Peyer's patch (tissue), 4 donors: ENCODE measurements at places on chromosomes 2 and 18.

- DNase-seq = no peak
Observed at GRCh38 chr2:54049365-54049764, 66.0 kb upstream of the ACYP2 start.

DNA sequence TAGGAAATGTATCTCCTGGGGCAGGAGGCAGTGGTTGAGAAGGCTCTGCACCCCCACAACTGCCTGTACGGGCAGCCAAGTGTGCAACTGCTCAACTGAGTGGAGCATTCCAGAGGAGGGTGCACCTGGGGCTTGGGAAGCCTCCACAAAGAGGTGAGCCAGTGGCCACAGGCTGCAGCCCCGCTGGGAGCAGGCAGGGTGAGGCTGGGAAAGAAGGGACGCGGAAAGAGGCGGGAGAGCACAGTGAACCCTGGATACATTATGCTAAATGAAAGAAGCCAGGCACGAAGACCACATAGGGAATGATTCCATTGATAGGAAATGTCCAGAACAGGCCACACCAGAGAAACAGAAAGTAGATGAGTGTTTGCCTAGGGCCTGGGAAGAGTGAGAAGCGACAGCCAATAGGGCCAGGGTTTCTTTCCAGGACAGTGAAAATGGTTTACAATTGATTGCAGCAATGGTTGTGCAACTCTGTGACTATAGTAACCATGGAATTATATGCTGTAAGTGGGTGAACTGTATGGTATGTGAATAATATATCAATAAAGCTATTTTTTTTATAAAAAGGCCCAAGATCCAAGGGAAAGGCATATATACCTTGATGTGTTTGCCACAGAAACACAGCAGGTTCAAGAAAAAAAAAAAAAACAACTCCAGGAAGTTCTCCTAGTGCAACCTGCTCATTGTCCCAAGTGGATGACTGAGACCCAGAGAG, 82.4 kb downstream of the DDX1 start:
- no peak for DNase-seq

DNA sequence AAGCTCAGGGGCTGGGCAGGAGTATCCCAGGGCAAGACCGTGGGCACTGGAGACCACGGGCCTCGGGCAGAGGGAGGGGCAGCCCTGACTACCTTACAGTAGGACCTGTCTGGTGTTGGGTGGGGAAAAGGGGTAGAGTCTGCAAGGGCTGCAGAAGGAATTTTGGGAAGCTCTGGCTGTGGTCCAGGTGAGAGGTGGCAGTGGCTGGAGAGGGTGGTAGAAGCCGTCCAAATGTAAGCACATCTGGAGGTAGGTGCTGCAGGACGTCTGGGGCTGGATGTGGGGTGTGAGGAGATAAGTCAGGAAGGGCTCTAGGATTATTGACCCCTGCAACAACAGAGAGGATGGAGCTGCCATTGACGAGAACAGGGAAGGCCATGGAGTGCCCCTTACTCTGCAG, 486.7 kb downstream of the EIPR1 start:
- no peak for DNase-seq

- DNase-seq = no peak
Observed at GRCh38 chr2:80132281-80132680, 172.3 kb downstream of the LRRTM1 start.

- peak; percentile 55 for DNase-seq
Observed at GRCh38 chr2:172293952-172294351, 133.4 kb upstream of the ITGA6 start.

DNA sequence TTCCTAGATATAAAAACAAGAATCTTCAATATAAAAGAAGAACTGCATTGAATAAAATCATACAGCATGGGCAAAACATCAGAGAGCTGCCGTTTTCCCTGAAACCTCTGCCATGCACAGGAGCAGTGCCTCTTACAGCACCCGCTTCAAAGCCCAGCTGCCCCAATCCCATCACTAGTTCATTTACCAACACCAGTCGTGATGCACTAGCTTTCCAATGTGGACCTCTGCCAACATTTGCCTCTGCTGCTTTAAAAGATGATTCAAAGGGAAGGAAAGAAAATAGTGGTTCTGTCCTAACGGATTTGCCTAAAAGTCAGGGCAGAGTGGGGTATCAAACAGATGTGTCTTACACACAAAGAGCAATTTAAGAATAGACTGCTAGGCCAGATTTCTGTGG, 43.4 kb upstream of the AP1S3 start:
- peak; percentile 25 for DNase-seq

- no peak for DNase-seq
Observed at GRCh38 chr18:46237891-46238290, 133.7 kb downstream of the HAUS1 start.

DNA sequence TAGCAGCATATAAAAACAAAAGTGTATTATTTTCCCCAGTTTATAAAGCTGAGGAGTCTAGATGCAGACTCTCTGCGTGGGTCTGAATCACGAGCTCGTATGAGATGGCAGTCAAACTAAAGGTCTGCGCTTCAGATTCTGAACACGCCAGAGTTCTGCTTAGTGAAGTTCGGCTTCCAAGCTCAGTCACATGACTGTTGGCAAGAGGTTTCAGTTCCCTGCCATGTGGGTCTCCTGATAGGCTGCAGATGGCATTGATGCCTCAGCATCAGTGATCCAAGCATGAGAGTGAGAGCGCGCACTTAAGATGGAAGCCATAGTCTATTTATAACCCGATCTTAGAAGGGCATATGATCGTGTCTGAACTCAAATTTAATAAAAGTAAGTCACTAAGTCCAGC, 242.8 kb upstream of the DOK6 start:
- DNase-seq = no peak

- no peak for DNase-seq
Observed at GRCh38 chr2:1510176-1510575, 96.9 kb downstream of the TPO start.

GRCh38 chr2:70084973-70085710, 2.1 kb upstream of the PCBP1 start:
- peak; percentile 91 for DNase-seq

DNA sequence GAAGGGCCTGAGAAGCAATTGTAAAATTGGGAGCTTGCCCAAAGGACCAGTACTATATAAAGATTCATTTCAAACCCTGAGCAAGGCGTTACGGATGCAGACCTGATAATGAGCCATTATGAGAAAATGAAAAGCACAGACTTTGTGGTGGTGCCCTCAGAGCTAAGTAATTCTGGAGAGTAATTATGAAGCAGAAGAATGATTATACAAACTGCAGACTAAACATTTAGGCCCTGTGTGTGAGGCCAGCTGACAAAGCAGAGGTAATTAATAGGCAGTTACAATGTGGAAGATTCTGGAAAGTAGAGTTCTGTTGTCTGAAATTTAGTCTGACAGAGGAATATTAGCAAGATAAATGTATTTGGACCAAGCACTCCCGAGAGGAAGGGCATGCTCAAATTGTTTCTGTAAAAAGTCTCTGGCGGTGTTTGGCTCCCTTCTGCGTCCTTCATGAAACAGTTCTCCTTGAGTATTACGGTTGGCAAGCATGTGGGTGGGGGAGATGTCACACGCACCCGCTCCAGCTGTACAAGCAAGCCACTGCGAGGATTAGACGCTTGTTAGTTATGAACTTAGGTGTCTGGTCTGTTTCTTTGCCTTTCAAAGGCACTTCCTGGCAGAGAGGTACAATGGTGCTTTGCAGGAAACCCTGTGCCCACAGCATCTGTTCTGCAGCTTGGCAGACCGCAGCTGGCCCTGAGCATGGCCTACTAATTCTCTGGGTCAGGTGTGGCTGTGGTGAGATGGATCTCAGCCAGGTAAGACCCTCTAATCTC, 45.5 kb downstream of the CDC42EP3 start:
- peak; percentile 78 for DNase-seq

DNA sequence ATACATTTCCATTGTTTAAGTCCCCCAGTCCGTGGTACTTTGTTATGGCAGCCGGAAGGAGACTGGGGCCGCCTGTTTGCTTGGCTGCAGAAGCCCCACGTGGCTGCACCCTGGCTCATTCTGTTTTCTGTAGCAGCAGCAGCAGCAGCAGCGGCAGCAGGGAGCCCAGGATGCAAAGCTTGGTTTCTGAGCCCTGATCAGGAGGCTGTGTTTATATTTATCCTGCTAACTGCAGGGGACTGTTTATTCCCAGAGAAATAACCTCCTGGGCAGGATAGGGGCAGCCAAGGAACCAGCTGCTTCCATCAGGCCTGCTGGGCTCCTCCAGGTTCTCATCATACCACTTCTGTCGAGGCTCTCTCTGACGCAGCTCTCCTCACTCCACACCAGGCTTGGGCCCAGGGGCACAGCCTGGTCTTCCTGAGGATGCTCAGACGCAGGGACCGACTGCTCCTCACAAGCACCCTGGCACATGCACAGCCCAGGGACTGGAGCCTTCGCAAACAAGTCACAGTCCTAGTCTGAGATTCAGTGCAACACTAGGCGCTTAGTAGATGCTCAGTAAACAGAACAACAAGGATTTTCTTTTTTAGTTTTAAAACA, 139.0 kb downstream of the MSH2 start:
- no peak for DNase-seq

- no peak for DNase-seq
Observed at GRCh38 chr2:170212625-170213280, 34.8 kb downstream of the MYO3B start.

DNA sequence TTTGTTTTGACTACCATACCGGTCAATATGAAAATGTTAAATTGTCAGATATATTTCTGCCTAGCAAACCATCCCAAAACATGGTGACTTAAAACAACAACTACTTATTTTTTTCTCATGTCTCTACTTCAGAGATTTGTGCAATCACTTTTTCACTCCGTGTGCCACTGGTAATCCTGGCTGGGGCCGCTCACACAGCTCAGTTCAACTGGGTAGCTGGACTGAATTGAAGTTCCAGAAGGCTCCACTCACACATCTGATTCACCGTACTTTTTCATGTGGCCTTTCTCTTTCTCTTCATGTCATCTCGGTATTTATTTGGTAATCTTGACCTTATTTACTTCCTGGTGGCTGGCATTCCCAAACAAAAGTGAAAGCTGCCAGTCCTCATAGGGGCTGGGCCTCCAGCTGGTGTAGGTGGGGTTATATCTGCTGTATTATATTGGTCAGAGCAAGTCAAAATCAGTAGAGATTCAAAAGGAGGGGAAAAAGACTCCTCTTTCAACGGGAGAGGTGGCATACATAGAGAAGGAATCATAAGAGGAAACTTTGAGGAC, 513.9 kb upstream of the NXPH2 start:
- DNase-seq = no peak

- no peak for DNase-seq
Observed at GRCh38 chr2:3827673-3828575, 124.5 kb downstream of the DCDC2C start.

GRCh38 chr2:214560618-214561190, 149.8 kb downstream of the VWC2L start:
- no peak for DNase-seq

DNA sequence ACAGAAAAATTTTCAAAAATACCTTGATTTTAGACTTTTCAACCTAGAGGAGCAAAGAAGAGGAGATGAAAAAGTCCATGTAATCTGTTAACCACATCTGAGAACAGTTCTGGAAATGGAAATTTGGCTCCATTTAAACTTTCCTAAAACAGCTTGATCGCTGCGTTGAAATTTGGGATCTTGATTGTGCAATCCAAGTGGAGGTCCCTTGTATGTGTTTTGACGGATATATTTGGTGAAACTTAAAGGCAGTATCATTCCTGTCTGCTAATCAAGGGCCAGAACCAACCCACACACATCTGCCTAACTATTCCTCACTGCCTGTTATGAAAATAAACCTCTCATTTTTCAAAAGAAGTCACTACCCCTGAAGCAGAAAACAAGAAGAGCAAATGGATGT, 46.6 kb downstream of the SPATS2L start:
- no peak for DNase-seq

- DNase-seq = no peak
Observed at GRCh38 chr2:194745557-194746146, 911.4 kb upstream of the SLC39A10 start.

DNA sequence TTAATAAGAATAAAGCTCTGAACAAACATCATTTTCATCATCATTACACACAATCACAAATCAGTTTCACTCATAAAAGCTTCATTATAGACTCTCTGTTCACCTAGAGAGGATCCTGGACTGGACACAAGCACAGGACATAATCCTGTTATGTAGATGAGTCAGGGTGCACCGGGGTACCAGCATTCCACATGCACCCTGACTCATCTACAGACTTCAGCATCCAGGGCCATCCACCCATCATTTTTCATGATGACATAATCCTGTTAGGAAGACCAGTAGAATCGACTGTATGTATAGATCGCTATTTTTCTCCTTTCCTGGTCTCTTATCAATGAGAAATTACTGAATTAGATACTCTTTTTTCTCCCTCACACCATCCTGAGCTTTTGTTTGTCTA, 73.7 kb upstream of the PIK3C3 start:
- DNase-seq = no peak

GRCh38 chr2:143717053-143717452, 587.8 kb downstream of the ARHGAP15 start:
- no peak for DNase-seq

- no peak for DNase-seq
Observed at GRCh38 chr18:70028084-70028483, 80.4 kb upstream of the CD226 start.

DNA sequence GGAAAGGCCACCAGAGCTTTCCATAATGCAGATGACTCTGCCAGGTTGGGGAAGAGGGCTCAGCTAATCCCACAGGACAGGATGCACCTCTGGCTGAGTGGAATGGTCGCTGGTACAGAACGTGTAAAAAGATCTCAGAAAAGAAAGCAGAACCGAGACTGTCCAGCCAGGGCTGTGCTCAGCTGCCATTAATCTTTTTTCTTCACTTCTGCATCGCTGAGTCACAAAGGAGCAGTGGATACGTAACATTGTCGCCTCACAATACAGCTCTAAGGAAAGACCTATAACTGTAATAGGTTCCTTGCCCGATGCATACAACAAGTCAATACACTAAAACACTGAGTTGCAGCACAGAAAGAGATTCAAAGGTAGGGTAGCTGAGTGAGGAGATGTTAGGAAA, 354.2 kb downstream of the EN1 start:
- DNase-seq = no peak

DNA sequence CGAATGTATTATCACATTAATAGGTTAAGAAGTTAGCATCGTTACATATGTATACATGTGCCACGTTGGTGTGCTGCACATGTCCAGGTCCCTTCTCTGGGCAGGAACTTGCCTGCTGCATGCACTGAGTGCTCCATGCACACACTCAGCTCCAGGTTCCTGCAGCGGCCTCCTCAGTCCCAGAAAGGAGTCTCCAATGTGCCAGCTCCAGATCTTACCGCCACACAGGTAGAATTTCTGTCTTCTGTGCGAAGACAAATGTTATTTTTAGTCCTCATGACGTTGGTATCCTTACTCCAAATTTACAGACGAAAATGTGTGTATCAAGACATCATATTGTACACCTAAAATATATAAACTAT, 127.1 kb downstream of the GALR1 start:
- DNase-seq = no peak

GRCh38 chr18:77762642-77763041, 513.0 kb downstream of the GALR1 start:
- DNase-seq = no peak

GRCh38 chr2:229563388-229563787, 151.0 kb downstream of the DNER start:
- no peak for DNase-seq
